ENCODE measurements at places on chromosomes 7 and 10.

- no peak for DNase-seq
These were observed 177.1 kb upstream of the CTBP2 start for GRCh38 chr10:125337510-125337909.

DNA sequence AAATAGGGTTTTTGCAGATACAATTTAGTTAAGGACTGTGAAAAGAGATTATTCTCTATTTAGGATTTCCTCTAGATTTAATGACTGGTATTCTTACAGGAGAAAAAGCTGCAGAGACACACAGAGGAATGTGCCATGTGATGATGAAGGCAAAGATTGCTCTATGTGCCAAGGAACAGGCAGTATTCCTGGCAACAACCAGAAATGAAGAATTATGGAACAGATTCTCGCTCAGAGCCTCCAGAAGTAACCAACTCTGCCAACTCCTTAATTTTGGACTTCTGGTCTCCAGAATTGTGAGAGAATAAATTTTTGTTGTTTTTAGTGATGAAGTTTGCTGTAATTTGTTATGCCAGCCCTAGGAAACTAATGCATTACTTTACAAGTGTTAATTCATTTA is 307.6 kb upstream of the SEMA3A start:
- no peak for DNase-seq

DNA sequence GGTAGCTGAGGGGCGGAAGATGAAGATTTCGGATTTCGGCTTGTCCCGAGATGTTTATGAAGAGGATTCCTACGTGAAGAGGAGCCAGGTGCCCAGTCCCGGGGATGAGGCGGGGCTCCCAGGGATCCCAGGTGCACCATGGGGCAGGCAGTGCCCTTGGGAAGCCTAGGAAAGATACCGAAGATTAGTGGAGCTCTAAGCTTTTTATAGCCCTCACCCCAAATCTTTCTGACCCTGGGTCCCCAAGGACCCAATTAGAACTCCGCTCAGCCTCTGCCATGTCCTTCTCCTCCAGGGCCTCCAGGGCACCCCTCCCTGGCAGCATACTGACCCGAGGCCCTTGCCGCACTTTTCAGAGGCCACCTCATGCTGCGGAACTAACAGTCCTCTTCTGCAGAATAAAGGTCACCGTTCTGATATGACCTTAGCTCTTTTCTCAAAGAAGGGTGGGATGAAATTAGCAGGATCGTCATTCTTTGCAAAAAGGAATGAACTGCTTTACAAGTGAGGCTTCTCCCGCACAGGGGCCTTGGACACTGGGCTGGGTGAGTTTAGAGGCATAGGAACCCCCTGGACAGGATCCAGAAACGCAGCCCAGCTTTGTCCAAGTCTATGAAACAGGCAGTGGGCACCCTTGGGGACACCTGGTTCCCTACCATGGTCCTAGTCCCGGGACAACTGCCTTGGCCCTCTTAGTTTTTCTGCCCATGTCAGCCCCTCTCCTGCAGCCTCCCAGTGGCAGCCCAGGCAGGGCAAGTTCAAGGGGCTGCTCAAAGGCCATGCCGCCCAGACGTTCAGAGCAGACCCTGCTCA is 17.9 kb upstream of the CSGALNACT2 start:
- no peak for DNase-seq

DNA sequence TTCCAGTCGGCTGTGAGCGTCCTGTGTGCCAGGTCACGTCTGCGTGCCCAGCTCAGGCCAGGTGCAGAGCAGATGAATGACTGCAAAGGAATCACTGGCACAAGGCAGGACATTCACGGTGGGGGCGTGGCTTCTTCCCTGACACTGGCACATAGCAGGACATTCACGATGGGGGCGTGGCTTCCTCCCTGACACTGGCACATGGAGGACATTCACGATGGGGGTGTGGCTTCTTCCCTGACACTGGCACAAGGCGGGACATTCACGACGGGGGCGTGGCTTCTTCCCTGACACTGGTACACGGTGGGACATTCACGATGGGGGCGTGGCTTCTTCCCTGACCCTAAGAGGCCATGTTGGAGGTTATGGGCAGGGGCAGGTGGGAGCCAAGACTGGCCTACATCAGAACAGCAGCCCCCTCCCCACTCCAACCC is 64.3 kb downstream of the MYL10 start:
- DNase-seq, result peak; percentile 34

GRCh38 chr10:68871731-68872342 is 29.3 kb upstream of the DDX50 start:
- DNase-seq, result peak; percentile 90

DNA sequence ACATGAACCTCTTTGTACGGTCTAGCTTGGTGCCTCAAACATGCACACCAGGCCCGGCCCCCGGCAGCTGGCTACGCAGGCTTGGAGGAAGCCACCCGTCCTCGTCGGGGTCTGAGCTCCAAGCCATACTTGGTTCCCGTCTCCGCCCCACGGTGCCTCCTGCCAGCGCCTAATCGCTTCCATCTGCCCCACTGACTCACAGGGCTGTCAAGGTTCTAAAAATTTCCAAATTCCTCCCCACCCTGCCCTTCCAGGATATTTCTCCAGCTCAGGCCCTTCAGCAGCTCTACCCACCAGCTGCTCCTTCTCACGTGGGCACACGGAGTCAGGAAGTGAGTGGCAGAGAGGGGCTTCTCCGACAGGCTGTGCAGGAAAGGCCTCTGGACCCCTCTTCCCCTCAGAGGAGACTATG is 38.8 kb downstream of the TMEM270 start:
- no peak for DNase-seq

DNA sequence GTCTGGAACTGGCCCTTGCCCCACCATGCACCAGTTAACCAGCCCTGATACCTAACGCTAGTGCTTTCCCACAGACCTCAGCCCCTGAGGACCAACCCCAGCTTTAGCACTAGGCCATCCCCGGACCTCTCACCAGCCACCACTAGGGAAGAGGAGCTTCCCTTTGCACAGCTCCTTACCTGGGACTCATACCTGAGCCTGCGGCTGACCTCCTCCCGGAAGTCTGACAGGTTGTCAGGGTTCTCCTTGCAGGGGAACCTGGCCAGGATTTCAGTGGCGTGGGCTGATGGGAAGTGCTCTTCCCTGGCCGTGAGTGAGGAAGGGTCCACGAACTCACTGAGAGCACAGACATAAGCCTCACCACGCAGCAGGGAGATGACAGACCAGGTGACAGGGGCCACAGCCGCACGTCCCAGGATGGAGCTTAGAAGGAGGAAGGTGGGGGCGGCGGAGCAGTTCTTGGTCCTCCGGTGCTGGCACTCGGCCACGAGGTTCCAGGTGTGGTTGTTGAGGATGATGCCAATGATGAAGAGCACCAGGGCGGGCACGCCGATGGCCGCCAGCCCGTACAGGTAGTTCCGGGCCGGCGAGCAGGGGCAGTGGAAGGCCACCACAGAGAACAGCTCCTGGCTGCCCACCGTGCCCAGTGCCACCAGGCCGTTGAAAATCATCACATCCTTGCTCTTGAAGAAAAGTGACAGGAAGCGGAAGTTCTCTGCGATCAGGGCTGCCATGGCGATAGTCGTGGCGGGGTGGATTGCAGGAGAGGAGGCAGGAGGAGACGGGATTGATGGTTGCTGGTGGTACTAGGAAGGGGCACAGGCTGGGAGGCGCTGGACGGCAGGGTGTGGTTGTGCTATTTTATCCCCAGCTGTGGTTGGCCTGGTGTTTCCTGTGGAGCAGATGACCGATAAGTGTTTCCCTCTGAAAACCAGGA is 2.7 kb downstream of the CALHM2 start:
- no peak for DNase-seq

DNA sequence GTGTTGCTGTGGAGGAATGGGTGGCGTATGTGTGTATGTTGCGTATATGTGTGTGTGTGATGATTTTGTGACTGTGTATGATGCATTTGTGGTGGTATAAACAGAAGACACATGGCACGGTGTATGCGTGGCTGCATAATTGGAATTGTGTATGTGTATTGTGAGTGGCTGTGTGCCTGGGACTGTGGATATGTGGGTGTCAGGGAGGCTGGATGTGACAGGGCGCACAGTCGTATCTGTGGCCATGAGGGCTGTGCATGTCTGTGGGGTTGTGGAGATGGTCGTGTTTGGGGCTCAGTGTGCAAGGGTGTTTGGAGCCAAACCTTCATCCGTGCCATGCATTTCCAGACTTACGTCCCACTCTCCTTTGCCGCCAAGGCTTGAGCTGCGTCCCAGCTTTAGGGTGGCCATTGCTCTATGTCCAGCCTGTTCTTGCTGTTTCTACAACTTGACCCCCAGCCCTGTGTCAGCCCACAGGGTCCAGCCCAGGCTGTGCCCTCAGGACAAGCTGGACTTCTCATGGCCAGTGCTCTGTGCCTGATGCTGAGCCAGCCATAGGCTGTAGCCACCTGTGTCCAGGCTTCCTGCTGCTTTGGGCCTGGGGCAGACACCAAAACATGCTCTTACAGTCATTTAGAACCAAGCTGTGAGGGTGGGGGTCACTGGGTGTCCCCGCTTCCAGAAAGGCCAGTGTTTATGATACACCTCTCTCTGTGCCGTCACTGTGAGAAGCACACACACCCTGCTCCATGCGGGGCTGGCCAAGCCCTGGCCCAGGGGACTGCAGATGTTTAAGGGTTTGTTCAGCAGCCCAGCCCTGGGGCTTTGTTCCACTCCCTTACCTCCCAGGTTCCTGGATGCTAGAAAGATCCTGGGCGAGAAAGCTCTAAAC is 127.6 kb downstream of the NEURL1 start:
- DNase-seq, result no peak

DNA sequence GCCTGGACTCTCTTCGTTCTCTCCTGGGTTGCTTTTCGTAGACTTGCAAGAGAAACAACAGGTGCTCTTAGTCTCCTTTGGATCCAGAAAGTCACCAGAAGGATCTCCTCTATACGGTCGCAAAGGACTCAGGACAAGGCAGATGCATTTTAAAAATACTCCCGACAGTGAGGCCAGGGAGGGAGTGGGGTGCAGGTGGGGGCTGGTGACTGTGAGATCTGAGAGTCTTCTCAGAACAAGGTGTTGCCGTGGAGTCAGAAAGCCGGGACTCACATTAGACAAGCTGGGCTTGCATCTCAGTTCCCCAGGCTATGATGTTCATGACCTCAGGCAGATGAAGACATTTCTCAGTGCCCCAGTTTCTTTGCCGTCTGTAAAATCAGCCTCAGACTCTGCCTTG is 507.2 kb downstream of the TCERG1L start:
- DNase-seq, result no peak

DNA sequence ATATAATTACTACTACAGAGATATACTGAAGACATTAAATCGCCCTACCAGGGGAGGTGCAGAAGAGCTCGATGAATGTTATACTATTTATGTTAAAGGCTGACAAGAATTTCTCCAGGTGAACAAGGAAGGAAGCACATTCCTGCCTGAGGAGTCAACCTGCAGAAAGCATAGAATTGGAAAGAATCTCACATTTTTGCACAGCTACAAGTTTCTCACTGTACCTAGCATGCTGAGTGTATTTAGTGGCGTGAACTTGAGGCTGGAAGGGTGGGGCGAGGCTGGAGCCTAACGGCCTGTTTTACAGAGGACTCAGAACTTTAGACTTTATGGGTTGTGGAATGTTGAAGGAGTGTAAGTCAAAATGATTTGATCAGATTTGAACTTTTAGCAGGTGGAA is 373.6 kb upstream of the LRGUK start:
- DNase-seq, result no peak

- DNase-seq, result no peak
These were observed 5.9 kb upstream of the SYPL1 start for GRCh38 chr7:106117786-106118544.

- DNase-seq, result no peak
These were observed 132.0 kb downstream of the PRKAG2 start for GRCh38 chr7:151744656-151745638.

GRCh38 chr10:89086801-89087521 is 96.4 kb downstream of the FAS start:
- no peak for DNase-seq

GRCh38 chr10:9833942-9834341 is 1183.7 kb upstream of the CELF2 start:
- peak; percentile 77 for DNase-seq

- no peak for DNase-seq
These were observed 124.7 kb downstream of the CUBN start for GRCh38 chr10:17004801-17005380.

DNA sequence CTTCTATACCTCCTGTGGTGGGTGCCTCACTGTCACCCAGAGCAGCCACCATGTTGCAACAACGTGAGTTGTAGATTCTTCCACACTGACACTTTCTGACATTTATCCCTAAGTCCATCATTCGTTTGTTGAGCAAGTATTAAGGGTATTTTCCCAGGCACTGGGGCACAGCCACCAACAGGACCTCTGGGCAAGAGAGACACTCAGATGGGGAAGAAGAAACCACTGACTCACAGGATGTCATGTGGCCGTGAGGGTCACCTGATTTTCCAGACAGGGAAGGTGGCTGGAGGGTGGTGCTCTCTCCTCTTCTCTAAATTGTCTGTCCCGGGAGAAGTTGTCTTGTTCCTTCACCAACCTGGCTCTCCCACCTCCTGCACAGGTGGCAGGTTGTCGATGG is 51.7 kb upstream of the PPIF start:
- no peak for DNase-seq

- DNase-seq, result peak; percentile 30
These were observed 21.1 kb downstream of the PLAU start for GRCh38 chr10:73931767-73932619.
